Natural killer cell treated with Interleukin-12 subunit alpha and Interleukin-12 subunit beta and Interleukin-15 and Interleukin-18, amount 100 ng/mL, for 72 hours (primary cell): ENCODE measurements at places on chromosomes 4 and X.

DNA sequence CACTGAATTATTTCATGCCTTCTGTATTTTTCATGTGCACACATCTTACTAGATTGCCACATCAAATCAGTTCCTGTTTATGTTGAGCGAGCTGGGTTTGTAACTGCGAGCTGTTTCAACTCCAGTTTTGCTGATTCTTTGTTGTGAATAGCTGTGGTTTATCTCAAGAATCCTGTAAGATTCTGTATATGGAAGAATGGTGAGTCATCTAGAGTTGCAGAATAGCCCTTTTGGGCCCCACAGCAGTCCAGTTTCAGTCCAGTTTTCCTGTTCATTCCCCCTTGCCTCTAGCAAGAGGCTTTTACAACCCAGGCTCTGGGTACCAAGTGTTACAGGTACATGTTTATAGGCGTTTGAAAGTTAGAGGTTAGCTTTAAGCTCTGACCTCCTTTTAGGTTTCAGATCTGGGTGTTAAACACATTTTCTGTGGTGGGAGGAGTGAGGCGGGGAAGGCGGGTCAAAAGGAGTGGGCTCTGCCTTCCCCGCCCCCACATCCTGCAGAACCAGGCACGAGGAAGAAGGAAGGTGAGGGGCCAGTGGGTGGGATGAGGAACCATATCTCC, 32.7 kb downstream of the TBC1D14 start:
- peak; percentile 61 for DNase-seq

GRCh38 chr4:74314944-74315343, 6.7 kb downstream of the EPGN start:
- DNase-seq = no peak

- no peak for DNase-seq
Observed at GRCh38 chr4:54256491-54257486, 27.7 kb downstream of the PDGFRA start.

DNA sequence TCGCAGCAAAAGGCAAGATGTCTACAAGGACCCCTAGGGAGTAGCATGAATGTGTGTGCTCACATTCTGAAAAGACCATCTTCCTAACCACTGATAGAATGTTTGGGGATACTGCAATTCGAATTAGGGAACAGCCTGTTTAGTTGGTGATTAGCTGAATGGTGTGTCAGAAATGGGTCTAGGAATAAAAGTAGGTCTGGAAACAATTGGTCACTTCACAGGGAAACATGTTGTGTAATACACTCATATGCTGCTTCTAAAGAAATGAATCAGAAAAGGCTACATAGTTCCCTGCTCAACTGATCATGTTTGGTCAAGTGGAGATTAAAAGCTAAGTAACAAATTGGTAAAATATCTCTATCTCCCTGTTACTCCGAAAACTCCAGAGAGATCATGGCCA, 2362.4 kb upstream of the TENM3 start:
- DNase-seq = no peak

DNA sequence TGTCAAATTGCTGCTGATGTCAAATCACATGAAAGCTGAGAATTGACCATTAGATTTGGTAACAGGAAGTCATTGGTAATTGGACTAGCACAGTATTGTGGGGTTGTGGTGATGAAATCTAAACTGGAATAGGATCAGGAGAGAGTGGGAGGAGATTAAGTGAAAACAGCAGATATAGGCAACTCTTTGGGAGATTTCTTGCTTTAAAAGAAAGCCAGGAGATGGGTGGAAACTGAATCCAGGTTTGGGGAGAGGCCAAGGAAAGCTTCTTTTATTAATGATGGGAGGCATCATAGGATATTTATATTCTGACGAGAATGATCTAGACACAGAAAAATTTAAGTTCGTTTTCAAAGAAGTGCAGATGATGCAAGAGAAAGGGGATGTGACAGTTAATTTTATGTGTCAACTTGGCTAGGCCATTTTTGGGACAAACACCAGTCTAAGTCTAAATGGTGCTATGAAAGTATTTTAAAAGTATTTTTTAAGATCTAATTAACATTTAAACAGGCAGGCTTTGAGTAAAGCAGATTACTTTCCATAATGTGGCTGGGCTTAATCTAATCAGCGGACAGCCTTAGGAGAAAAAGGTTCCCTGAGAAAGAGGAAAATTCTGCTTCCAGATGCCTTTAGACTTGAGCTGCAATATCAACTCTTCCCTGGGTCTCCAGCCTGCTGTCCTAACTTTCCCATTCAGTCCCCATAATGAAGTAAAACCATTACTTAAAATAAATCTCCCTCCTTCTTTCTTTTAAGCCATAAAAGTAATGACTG, 24.7 kb downstream of the SEC24D start:
- no peak for DNase-seq

- no peak for DNase-seq
Observed at GRCh38 chrX:49155243-49155899, 7.2 kb upstream of the MAGIX start.

DNA sequence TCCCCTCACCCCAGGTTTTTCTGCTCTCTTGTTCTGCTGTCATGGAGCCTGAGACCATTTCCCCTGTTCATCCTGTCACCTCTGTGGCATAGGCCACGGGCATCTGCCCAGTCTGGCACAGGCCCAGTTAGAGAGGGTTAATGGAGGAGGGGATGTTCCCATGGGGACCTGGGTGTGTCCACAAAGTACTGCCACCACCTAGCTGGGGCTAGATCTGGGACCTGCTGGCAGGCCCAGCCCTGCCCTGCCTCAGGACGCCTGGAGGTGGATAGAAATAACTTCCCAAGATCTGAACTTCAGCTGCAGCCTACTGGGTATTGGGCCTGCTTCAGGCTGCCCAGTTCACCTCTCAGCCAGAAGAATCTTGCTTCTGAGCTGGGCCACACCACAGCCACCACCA, 13.5 kb downstream of the EFNB1 start:
- no peak for DNase-seq

GRCh38 chr4:127134490-127134889, 498.3 kb upstream of the INTU start:
- DNase-seq = no peak

DNA sequence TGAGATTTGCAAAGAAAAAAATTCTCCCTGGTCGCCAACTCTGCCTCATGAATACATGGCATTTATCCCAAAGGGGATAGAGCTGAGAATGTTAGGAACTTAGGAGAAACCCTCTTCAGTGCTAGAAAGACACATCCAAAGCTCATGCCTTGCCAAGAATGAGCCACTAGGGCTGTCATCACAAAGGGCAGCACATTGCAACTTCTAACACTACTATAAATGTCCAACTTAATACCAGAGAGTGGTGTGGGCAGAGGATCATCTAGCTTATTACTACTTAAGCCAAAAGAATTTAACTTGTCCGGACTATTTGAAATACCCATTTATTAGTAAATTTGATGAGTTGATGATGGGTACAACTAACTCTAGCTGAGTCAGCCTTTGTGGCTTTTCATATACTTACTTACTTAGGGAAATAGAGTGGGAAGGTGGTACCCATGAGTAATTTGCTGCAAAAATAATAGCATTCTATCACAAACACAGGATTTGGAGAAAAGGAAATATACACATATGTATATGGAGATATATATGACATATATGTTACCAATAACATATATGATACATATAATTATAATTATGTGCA, 66.3 kb upstream of the GAB1 start:
- no peak for DNase-seq

- DNase-seq = no peak
Observed at GRCh38 chrX:153824348-153824747, 6.0 kb downstream of the PDZD4 start.

- no peak for DNase-seq
Observed at GRCh38 chr4:17296921-17297890, 214.7 kb downstream of the QDPR start.

- DNase-seq = no peak
Observed at GRCh38 chrX:56833626-56834025, 104.6 kb downstream of the NBDY start.

GRCh38 chr4:76605099-76605563, 170.1 kb downstream of the SHROOM3 start:
- DNase-seq = no peak

DNA sequence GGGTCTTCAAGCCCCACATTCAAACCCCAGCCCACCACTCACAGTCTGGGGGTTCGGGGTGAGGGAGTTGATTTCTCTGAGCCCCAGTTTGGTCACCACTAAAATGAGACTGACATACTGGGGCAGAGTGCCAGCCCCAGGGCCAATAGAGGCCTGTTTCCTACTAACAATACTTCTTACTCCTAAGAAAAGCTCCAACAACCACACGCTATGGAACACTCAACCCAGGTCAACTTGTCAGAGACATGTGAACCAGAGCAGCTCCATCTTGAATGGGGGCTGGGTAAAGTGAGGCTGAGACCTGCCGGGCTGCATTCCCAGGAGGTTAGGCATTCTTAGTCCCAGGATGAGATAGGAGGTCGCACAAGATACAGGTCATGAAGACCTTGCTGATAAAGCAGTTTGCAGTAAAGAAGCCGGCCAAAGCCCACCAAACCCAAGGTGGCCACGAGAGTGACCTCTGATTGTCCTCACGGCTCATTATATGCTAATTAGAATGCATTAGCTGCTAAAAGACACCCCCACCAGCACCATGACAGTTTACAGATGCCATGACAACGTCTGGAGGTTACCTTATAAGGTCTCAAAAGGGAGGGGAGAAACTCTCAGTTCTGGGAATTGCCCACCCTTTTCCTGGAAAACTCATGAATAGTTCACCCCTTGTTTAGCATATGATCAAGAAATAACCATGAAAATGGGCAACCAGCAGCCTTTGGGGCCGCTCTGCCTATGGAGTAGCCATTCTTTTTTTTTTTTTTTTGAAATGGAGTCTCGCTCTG, 26.6 kb upstream of the HTRA3 start:
- no peak for DNase-seq

- DNase-seq = peak; percentile 70
Observed at GRCh38 chr4:81724925-81725329, 253.2 kb upstream of the RASGEF1B start.

DNA sequence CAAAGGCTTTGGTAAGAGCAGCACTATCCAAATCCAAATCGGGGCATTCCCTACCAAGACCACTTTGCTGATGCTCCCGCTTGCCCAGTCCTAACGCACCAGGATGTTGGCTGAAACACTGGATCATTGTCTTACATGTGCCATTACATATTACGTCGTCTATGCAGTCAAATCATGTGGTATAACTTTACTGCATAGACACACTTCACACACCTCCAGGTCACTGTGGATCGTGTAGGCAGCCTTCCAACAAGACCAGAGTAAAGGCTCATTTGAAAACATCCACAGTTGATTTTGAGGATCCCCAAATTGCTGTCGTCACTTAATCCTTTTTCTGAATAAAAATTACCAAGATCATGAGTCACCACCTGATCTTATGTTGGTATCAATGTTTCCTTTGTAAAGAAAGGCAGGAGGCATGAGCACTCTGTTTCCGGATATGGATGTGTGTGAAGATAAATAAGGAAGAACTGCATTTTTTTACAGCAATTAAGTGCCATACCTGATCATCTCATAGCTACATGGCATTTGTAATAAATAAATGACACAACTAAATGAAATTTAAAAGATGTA, 18.5 kb downstream of the TENM3 start:
- DNase-seq = no peak

DNA sequence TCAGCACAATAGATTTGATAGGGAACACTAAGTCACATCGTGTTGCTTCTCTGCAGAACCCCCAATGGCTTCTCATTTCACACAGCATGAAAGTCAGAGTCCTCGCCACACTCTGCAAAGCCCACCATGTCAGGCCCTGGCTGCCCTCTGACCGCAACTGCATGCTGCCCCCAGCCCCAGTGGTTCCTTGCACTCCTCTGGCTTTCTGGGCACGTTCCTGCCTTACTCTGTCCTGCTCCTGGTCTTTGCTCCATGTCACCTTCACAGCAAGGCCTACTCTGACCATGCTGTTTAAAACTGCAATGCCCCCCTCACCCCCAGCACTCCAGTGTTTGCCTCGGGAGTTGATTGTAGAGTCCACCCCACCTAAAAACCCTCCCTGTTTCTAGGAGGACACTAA, 78.1 kb downstream of the EVC start:
- DNase-seq = no peak

GRCh38 chrX:9912351-9913145, 54.6 kb upstream of the CLDN34 start:
- DNase-seq = no peak

DNA sequence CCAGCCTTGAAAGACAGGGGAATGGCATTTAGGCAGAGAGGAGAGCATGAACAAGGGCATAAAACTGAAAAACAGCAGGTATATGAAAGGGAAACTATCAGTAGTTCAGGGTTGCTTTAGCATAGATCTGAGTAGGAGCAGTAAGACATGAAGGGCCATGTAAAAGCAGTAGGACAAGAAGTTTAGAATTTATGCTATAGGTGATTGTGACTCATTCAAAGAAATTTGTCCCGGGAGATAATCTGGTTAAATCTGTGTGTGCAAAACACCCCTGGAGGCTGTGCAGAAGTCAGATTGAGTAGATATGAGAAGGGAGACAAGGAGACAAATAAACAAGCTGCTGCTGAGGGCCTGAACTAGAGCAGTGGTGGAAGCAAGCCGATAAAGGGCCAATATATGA, 109.1 kb upstream of the BMP3 start:
- DNase-seq = no peak
